ENCODE measurements at places on chromosomes 16 and 17. TPM values are rescaled to one million over a fixed set of nuclear protein-coding genes. Genes with fewer than 3 reads are reported as not detected.

GRAPL gene
- not detected for total RNA-seq

DNA sequence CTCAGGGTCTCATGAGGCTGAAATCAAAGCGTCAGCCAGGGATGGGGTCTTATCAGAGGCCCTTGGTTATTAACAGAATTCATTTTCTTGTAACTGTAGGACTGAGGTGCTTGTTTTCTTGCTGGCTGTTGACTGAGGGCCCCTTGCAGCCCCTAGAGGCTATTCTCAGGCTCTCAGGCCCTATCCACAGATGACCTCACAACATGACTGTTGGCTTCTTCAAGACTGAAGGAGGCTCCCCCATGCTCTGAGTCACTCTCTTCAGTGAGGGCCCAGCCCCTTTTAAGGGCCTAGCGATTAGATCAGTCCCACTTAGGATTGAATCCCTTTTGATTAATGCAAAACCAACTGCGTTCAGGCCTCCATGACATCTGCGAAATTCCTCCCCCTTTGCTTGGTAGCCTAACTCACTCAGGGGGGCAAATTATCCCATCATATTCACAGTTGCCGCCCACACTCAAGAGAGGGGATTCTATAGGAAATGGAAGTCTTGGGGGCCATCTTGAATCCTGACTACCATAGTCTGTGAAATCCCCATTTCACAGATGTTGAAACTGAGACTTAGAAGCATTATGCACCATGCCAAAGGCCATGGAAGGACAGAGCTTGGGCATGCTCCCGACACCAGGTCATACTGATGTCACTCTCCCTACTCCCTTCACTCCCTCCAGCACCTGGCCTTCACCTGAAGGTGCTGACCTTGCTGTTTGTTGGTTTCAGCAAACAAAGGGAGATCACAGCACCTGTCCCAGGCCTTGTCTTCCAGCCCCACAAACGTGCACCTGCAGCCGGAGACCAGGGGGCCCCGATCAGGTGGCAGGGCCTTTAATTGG is 592.3 kb downstream of the MAF start:
- no peaks in the 10 kb centered on the region for H3K27me3 ChIP-seq

GRCh38 chr16:30669026-30669902 is 11.0 kb downstream of the FBRS start:
- no peak overlapping the region for H3K27ac ChIP-seq
- peaks cover 91% of the 10 kb centered on the region for H3K27me3 ChIP-seq
- no peaks in the 10 kb centered on the region for H3K4me1 ChIP-seq
- H3K36me3 ChIP-seq, result no peaks in the 10 kb centered on the region
- no peak overlapping the region for H3K4me3 ChIP-seq

- peaks cover 14% of the 10 kb centered on the region for H3K4me1 ChIP-seq
- H3K4me3 ChIP-seq, result no peak overlapping the region
- DNase-seq, result peak; percentile 61
Measured at GRCh38 chr16:12145918-12146317, 169.4 kb downstream of the SNX29 start.

CFAP97D1 gene
- 0.12 TPM for total RNA-seq

CCDC200 gene
- total RNA-seq, result not detected

DNA sequence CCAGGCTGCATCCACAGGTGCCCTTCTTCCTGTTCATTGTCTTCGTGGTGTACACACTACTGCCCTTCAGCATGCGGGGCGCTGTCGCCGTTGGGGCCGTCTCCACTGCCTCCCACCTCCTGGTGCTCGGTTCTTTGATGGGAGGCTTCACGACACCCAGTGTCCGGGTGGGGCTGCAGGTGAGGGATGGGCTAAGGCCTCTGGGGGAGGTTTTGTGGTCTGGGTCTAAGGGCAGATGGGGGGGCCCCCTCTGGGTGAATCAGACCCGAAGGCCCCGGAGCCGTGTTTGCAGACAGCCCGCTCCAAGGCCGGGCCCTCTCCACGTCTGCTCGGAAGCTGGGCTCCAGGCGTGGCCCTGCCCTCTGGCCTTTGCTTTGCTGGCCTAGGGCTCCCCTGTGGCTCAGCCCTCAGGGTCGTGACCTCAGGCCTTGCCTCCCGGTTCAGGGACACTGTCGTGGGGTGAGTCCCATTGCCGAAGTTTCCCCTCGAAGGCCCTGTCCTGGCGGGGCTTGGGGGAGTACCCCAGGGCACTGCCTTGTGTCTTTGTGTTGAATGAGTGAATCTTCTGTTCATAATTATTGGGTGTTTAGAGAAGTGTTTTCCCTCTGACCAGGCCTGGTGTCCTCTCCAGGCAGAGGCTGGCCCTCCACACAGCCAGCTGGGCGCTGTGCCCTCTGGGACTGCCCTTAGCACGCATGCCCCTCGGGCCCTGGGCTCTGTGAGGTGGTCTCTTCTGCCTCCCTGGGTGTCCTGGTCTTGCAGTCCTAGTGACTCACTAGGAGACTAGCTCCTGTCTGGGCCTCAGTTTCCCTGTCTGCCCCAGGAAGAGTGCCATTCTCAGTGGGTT is 25.6 kb downstream of the ADCY7 start:
- H3K36me3 ChIP-seq, result no peaks in the 10 kb centered on the region
- no peak overlapping the region for H3K27ac ChIP-seq
- no peak overlapping the region for H3K4me3 ChIP-seq
- H3K4me1 ChIP-seq, result no peaks in the 10 kb centered on the region

- no peaks in the 10 kb centered on the region for H3K27me3 ChIP-seq
- H3K4me3 ChIP-seq, result no peak overlapping the region
- no peaks in the 10 kb centered on the region for H3K36me3 ChIP-seq
- H3K4me1 ChIP-seq, result peaks cover 7% of the 10 kb centered on the region
- DNase-seq, result no peak
Measured at GRCh38 chr17:14487068-14487467, 186.2 kb downstream of the HS3ST3B1 start.

- no peak overlapping the region for H3K4me3 ChIP-seq
- no peak overlapping the region for H3K27ac ChIP-seq
- DNase-seq, result no peak
- no peaks in the 10 kb centered on the region for H3K27me3 ChIP-seq
Measured at GRCh38 chr17:51401279-51401678, 140.9 kb downstream of the UTP18 start.

CCL1 gene
- not detected for total RNA-seq

BAIAP3 gene
- total RNA-seq, result 23.0 TPM

HS3ST6 gene
- total RNA-seq, result not detected

DNA sequence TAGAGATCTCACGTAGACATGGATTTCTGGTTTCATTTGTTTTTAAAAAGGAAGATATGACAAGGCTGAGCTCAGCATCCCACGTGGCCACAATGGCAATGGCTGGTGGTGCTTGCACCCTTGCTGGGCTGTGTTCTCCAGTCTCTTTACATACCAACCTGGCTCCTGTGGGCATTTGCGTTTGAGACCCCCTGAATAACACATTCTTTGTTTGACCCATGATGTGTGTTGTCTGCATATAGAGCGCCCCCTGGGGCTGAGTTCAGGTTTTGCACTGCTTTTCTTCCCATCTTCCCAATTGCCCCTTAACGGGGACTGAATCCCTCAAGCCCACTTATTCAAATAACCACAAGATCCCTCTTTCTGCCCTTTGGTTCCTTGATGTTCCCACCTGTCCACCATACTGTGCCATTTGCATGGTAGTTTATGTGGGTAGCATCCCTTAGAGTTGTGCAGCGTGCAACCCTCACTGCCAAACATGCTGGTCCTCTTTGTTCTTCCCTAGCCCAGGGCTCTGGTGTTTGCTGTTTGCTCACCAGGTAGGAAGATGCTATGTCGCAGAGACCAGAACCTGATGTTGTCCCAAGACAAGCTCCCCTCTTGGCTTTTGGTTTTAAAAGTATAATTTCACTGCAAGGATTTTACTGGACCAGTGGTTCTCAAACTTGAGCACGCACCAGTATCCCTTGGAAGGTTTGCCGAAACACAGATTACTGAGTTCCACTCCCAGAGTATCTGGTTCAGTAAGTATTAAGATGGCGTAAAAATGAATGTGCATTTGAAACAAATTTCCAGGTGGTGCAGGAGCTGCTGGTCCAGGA is 38.5 kb upstream of the NKD1 start:
- H3K27me3 ChIP-seq, result no peaks in the 10 kb centered on the region
- H3K4me3 ChIP-seq, result no peak overlapping the region
- DNase-seq, result peak; percentile 85

LITAFD gene
- total RNA-seq, result not detected

GRCh38 chr17:82063424-82064415 is 1.9 kb downstream of the DUS1L start:
- no peak overlapping the region for H3K4me3 ChIP-seq
- H3K27me3 ChIP-seq, result no peaks in the 10 kb centered on the region
- H3K36me3 ChIP-seq, result no peaks in the 10 kb centered on the region
- H3K27ac ChIP-seq, result no peak overlapping the region
- DNase-seq, result no peak

- H3K4me3 ChIP-seq, result no peak overlapping the region
- H3K36me3 ChIP-seq, result no peaks in the 10 kb centered on the region
- H3K4me1 ChIP-seq, result no peaks in the 10 kb centered on the region
- H3K27ac ChIP-seq, result no peak overlapping the region
- H3K27me3 ChIP-seq, result no peaks in the 10 kb centered on the region
Measured at GRCh38 chr16:61926766-61927165, 109.5 kb downstream of the CDH8 start.

CLEC3A gene
- not detected for total RNA-seq

WDR59 gene
- total RNA-seq, result 54.5 TPM

SLC35B1 gene
- total RNA-seq, result 59.7 TPM

GRCh38 chr17:35811759-35812158 is 2.5 kb downstream of the TAF15 start:
- H3K36me3 ChIP-seq, result 0 out of 2 replicates have a peak, but pooled peaks cover 2% of the 10 kb centered on the region
- H3K4me1 ChIP-seq, result peaks cover 21% of the 10 kb centered on the region

DNA sequence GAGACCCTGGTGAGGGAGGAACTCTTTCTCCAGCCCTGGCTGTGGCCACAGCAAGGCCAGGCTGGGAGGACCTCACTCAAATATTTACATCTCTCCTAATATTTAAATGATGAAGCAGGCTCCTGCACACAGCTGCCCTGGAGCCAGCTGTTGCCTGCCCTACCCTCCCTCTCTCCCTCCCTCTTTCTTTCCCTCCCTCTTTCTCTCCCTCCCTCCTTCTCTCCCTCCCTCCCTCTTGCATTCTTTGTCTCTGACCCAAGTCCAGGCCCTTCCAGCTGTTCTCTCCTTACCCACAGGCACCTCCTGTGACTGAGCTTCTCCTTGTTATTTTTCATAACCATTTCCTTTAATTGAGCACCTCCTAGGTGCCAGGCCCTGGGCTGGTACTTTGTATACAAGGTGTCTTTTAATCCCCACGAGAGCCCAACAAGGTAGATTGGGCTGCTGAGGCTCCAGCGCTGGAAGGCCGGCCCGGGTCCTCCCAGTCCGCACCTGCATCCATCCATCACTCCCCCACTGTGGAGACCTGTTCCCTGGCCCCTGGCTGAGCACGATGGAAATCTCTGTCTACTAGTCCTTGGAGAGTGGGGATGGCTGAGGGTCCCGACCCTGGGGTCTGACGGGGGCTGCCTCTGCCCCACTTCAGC is 242.3 kb downstream of the SEC14L1 start:
- no peak for DNase-seq
- peaks cover 51% of the 10 kb centered on the region for H3K4me1 ChIP-seq
- no peaks in the 10 kb centered on the region for H3K36me3 ChIP-seq
- H3K27ac ChIP-seq, result peak overlapping the region; percentile 87
- no peaks in the 10 kb centered on the region for H3K27me3 ChIP-seq
- H3K4me3 ChIP-seq, result peak overlapping the region; percentile 23

DNA sequence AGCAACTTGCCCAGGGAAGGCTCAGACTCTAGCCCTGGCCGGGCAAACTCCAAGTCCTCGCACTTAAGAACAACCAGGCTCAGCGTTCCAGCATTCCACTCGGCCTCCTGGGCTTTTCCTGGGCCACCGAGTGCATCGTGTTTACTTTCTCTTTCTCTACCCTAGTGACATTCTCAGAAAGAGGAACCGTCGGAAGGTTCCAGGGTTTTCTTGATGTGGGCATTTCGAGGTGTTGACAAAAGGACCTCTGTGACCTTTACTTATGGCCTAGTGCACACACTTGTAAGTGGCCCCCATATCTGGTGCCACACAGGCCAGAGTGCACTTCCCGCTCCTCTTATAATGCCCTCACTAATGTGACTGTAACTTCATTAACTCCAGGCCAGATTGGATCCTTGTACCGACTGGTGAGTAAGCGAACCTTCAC is 3.1 kb upstream of the BANP start:
- H3K27me3 ChIP-seq, result no peaks in the 10 kb centered on the region
- H3K36me3 ChIP-seq, result no peaks in the 10 kb centered on the region
- DNase-seq, result no peak
- no peak overlapping the region for H3K27ac ChIP-seq
- peaks cover 10% of the 10 kb centered on the region for H3K4me1 ChIP-seq
- no peak overlapping the region for H3K4me3 ChIP-seq

GRCh38 chr16:11182411-11182810 is 73.6 kb downstream of the SOCS1 start:
- DNase-seq, result no peak
- H3K36me3 ChIP-seq, result no peaks in the 10 kb centered on the region
- peaks cover 9% of the 10 kb centered on the region for H3K4me1 ChIP-seq
- no peak overlapping the region for H3K4me3 ChIP-seq
- H3K27ac ChIP-seq, result no peak overlapping the region

PNMT gene
- 1.9 TPM for total RNA-seq

DNA sequence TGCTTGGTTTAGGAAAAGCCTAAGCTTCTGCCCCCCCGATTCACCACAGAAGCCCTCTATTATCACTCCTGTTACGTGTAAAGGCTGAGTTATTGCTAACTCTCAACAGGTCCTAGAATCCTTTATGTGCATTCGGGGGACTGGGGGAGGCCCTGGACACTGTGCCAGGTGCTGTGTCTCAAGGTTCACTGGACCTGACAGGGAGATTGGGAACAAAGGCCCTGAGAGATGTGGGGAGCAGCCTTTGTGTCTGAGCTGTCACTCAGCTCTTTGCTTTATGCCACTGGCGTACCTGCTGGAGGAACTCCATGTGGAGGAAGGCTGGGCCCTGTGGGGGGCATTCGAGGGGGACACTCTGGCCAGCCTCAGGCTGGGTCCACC is 65.9 kb downstream of the METRNL start:
- no peak overlapping the region for H3K4me3 ChIP-seq
- H3K4me1 ChIP-seq, result no peaks in the 10 kb centered on the region
- H3K36me3 ChIP-seq, result no peaks in the 10 kb centered on the region
- H3K27ac ChIP-seq, result no peak overlapping the region

GRCh38 chr17:37605813-37606505 is 3.3 kb downstream of the SYNRG start:
- peaks cover 24% of the 10 kb centered on the region for H3K4me1 ChIP-seq
- H3K4me3 ChIP-seq, result no peak overlapping the region
- no peaks in the 10 kb centered on the region for H3K27me3 ChIP-seq
- no peaks in the 10 kb centered on the region for H3K36me3 ChIP-seq
- no peak overlapping the region for H3K27ac ChIP-seq
- DNase-seq, result no peak

- no peak overlapping the region for H3K27ac ChIP-seq
- H3K36me3 ChIP-seq, result no peaks in the 10 kb centered on the region
- no peak for DNase-seq
Measured at GRCh38 chr17:21508211-21508610, 132.1 kb downstream of the KCNJ12 start.
